ENCODE measurements at places on chromosomes 7 and 10.

DNA sequence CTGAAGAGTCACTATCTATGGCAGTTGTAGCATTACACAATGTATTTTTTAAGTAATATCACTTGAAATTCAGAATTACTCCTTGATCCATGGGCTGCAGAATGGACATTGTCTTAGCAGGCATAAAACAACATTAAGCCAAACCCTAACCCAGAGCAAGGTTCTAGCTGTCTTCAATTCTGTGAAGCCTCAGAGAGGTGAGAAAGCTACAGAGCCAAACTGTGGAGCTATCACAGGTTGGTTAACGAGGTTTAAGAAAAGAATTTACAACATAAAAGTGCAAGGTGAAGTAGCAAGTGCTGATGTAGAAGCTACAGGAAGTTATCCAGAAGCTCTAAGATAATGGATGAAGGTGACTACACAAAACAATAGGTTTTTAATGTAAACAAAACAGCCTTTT is 582.7 kb upstream of the POT1 start:
- DNase-seq = no peak

GRCh38 chr10:118952493-118953295 is 76.8 kb upstream of the NANOS1 start:
- no peak for DNase-seq

DNA sequence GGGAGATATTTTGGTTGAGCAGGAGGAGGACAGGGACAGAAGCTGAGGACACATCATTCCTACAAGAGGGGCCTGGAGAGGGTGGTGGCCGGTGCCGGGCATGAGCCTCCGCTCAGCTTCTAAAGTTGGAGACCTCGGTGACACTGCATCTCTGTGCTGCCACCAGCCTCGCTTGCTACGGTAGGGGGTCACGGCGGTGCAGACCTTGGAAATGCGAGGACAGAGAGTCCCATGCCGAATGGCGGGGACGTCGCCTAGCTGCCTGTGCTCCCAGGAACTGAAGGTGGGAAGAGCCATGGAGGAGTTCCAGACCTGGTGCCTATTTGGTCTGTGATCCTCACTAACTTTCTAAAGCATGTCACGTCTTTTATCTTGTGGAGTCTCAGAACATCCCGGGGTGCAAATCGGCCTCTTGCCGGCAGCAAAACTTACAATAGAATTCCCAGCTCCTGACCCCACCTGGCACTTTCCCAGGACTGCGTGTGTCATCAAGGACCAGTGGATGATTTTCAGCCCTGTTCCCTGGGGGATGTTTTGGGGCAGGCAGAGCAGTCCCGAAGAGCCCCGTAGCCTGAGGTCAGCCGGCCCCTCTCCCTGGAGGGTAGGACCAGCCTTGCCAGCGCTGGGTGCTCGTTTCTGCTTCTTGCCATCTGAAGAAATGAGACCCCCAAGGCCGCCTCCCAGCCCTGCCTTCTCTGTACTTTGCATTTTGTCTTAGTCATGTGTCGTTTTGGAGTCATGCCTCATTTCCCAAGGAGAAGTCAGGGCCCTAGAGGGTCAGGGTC is 205.8 kb upstream of the SHH start:
- DNase-seq = no peak

GRCh38 chr10:113764582-113764981 is 13.1 kb downstream of the PLEKHS1 start:
- DNase-seq = no peak

GRCh38 chr7:37741776-37742175 is 58.2 kb downstream of the GPR141 start:
- DNase-seq = no peak

GRCh38 chr10:8034466-8035005 is 20.0 kb upstream of the GATA3 start:
- no peak for DNase-seq

DNA sequence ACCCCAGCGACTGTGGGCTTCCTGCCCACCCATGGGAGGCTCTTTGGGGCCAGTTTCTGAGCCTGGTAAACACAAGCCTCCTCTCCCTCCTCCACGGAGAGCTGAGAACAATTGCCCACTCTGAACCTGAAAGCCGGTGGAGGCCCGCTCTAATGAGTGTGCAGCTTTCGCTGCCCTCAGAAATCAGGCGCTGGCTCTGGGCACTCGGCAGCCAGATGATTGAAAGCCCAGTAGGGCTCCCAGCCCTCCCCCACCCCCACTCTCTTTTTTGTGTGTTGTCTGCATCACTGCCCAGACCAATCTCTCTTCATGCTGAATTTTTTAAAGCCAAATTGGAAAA is 438.9 kb downstream of the RPS24 start:
- no peak for DNase-seq

DNA sequence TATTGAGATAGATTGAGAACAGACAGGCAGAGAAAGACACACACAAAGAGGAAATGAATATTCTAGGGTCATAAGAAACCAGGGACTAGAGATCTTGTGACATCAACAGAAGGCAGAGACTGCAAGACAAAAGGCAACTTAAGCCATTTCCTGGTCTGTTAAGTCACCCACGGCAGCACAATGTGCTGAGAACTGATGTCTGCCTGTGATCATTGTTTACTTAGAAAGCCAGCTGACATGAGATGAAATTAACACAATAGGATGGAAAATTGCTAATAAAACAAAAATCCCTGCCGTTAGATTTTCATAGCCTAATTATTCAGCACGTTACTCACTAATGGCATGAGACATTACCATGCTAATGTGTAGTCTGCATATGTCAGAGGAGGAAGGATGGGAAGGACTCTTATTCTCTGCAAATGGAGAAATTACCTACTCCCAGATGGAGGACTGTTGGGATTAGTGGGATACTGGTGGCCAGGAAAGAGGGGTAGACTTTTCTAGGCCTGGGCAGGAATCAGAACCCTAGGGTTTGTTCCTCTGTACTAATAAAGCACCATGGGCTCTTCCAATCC is 191.3 kb upstream of the PODXL start:
- DNase-seq = no peak

GRCh38 chr7:85522070-85522469 is 335.2 kb upstream of the SEMA3D start:
- no peak for DNase-seq

- peak; percentile 40 for DNase-seq
Measured at GRCh38 chr10:101291331-101292193, 62.3 kb upstream of the LBX1 start.

- no peak for DNase-seq
Measured at GRCh38 chr10:52447931-52448353, 133.9 kb downstream of the DKK1 start.

GRCh38 chr7:27420702-27421101 is 178.1 kb downstream of the EVX1 start:
- DNase-seq = no peak

DNA sequence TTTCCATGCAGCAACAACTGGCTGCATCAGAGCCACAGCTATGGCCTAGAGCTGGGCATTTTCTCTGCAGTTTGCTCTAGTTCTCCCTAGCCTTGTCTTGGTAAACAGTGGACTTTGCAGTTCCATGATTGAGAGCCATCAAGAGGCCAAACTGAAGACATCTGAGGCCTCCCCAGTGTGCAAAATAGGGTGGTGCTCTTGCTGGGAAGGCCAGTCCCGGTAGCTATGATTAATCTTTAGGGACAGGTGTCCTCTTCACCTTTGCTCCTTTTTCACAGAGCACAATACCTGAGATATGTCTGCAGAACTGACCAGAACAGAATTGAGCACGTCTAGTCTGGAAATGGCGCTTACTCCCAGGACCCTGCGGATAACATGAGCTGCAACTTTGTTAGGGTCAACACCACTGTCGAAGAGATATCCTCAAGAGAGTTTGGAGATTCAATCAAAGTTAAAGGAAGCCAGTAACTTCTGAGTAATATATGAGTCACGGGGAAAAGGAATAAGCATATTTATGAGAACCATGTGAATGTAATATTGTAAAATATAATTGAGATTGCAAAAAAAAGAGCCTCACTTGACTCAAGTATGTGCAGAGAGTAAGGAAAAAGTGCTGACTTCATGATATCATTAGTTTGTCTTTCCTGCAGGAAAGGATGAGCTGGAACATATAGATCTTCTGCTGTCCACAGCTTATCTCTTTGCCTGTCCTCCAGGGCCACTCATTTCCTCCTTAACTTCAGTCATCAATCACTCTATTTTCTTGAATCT is 76.7 kb downstream of the ANK3 start:
- no peak for DNase-seq

- no peak for DNase-seq
Measured at GRCh38 chr7:27245798-27246691, 3.4 kb downstream of the EVX1 start.

DNA sequence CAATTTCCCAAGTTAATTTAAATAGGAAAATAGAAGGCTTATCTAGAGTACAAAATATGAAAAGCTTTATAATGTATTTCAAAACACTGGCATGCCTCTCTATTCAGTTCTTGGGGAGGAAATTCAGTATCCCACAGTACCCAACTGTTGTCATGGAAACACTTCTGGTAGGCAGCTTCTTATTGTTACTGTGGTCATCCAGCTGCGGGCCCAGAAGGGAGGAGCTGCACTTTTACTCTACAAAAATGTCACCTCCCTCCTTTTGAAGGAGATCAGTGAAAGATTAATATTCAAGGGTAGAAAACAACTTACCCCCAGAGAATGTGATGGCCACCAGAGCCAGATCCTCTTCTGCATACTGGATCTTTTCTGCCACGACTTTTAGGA is 202.8 kb downstream of the RAPGEF5 start:
- DNase-seq = no peak

GRCh38 chr10:92113911-92114600 is 176.8 kb downstream of the CPEB3 start:
- DNase-seq = no peak

GRCh38 chr10:76287856-76288255 is 856.4 kb downstream of the LRMDA start:
- no peak for DNase-seq

- no peak for DNase-seq
Measured at GRCh38 chr10:116960066-116960776, 44.8 kb downstream of the SHTN1 start.

DNA sequence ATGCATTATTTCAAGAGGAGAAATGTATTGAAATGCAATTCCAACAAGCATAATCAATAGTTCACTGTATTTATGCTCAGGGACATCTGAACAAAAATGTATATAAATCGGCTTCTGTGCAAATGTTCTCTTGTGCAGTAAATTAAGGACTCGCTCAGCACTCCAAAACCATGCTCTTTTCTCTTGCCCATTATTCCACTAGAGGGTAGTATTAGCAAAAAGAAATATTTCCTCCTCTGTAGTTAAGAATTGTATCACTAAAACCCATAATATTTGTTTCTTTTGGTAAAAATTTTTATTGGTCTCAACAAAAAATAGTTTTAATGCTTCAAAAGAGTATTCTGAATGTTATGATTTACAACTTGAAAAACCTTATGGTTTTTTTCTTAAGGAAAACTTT is 803.1 kb downstream of the PCDH15 start:
- no peak for DNase-seq

DNA sequence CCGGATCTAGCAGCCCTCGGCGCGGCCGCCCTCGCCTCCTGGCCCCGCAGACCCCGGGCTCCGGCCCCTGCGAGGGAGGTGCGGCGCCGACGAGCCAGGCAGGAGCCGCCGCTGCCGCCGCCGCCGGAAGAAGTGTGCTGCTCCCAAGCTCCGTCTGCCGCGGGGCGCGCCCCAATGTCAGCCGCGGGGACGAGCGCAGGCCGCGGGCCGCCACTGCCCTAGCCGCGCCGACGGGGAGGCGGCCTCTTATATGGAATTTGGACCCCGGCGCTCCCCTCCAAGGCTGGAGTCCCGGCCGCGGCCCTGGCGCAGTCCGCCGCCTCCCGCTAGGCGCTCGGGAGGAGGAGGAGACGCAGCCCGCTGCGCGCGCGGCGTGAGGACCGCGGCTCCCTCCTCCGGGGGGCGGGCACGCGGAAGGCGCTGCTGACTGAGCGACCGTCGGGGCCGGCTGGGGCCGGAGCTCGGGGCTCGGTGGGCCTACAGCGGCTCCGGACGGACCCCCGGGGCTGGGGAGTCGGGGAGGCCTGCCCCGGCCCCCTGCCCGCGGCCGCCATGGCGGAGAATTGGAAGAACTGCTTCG is at the start of gene TRIM8:
TSS of gene TRIM8 (plus strand) at position 414 of the 580 bp plus-strand sequence. CDS start at position 553, 139 bp downstream.
- peak; percentile 38 for DNase-seq

DNA sequence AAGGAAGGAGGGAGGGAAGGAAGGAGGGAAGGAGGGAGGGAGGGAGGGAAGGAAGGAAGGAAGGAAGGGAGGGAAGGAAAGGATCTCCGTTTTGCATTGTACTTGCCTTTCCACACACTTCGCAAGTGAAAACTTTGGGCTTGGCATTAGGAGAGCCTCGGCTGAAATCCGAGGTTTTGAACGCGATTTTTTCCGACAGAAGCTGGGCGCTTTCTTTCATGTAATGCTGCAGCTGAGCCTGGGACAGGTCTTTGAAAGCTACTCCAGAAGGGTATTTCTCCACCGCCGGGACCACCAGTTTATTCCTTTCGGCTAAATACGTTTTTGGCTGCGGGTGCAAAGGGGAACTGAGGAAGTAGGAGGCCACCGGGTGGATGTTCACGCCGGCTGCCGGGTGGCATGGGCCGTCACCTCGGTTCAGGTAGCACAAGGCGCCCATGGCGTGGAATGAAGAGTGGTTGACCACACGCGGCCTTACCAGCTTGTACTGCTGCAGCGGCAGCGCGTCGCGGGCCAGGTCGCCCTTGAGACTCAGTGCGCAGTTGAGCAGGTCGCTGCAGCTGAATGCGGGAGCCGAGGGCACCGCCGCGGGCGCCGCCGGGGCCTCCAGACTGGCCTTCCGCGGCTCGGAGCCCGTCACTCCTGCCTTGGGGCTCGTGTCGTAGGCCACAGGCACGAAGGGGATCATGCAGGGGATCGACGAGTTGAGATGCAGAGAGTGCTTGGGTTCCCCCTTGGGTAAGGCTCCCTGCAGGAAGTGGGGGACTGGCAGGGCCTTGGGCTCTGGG is 825 bp downstream of the FEZF1 start:
- no peak for DNase-seq

DNA sequence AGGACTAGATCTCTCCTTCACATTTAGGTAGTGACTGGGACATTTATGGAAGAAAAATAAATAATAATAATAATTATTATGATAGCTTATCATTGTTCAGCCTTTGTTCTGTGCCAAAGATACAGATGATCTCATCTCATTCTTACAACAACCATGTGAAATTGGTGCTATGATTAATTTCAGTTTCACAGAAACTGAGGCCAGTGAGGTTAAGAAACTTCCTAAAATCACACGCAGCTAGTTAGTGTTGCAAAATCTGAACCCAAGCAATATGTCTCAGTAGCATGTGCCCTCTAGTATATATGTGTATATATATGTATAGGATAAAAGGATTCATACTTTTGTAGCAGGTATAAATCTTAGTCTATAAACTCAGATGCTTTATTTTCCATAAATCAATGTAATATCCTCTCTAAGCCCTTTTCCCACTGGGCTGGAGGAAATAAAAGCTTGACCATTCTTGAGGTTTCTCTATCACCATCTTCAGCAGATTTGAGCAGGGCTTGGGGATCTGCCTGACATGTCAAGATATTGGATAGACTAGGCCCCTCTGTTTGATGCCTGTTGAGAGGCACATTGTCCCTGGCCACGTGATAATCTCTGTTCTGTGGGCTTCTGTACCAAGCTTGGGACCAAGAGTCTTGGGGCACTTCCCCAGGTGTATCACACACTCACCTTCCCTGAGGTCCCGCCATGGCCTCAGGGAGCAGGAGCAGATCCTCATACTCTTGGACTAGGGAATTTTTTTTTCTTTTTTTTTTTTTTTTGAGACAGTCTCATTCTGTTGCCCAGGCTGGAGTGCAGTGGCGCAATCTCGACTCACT is 172.6 kb upstream of the NRP1 start:
- no peak for DNase-seq

- DNase-seq = no peak
Measured at GRCh38 chr10:43046288-43046991, 30.4 kb upstream of the RET start.
